HCT116 (cell line): ENCODE measurements at places on chromosomes 5 and 9.

GRCh38 chr5:3362606-3362910, 233.1 kb upstream of the IRX1 start:
- DNase-seq, result no peak

GRCh38 chr5:87877023-87877422, 391.6 kb downstream of the TMEM161B start:
- DNase-seq, result no peak

DNA sequence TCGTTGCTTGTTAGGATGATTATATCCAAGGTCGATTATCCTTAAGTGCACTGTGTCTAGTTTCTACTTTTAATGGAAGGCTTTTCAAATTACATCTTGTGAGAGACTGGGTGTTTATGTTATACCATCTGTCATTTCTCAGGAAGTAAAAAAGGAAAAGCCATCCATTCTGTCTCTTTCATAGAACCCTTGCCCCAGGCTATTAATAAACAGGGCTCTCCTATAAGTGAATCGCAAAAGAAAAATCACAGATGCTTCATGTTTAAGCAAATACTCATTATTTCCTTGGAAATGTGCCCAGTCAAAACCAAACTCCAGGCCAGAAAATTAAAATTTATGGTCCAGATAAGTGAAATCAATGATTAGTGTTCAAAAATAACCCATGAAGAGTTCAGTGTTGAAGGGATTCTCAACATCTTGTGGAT, 58.1 kb downstream of the STARD4 start:
- no peak for DNase-seq

GRCh38 chr9:72322259-72322658, 42.7 kb downstream of the ZFAND5 start:
- no peak for DNase-seq

GRCh38 chr9:79360387-79361347, 211.1 kb upstream of the TLE4 start:
- no peak for DNase-seq

GRCh38 chr9:6910032-6910431, 152.3 kb downstream of the KDM4C start:
- DNase-seq, result no peak

DNA sequence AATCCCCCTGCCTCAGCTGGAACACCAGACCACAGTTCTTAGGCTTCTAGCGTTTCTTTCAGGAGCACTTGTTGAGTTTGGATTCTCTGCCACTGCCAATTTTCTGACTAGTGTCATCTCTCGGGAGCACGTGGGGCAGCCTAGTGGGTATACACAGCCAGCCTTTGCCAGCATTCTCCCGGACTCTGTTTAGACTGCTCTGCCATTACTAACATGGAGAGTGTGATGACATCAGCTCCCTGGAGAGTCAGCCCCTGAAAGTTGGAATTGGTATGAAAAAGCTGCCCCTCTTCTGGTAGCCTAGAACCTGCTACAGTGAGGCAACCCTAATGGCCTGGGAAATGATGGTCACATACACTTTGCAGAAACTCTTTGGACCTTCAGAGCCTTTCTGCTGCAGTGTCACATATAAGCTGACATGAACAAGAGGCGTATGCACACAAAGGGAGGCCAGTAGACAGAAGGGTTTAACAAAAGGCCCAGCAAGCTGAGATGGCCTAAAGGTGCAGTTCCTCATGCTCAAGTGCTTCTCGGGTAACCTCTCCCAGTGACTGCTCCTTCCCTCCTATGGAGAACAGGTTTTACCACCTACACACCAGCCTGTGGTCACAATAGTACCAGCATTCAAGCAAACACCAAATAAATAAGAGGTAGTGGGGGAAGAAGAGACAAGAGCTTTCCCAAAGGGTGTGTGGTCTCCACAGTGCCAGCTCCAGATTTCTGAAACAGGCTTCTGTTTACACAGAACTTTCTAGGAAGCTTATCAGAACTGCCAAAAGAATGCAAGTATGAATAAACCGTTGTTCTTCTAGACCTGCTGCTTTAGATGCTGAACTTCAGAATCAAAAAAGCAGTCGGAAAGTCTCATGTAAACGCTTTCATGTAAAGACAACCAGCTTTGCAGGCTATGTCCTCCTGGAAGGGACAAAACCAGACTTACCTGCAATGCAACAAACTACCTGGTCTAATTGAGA, 16.5 kb downstream of the SPACA9 start:
- no peak for DNase-seq

DNA sequence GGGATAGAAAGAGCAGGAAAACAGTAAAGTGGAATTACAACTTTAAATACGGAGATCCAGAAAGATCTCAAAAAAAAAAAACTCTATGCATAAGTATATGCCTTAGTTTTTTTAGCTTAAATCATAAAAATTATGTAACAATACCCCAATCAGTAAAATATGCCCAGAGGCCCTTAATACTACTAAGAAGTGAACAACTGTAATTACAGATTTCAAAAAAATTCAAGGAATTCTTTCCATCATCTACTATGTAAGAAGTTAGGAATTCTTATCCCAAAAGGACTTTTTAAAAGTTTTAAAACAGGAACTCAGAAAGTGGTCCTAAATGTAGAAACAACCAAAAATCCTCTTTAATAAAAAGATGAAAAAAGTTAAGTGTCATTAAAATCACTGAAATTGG, 111.3 kb downstream of the SSBP2 start:
- DNase-seq, result no peak
